ENCODE measurements at places on chromosomes 12 and 14. TPM values are rescaled to one million over a fixed set of nuclear protein-coding genes. Genes with fewer than 3 reads are reported as not detected.

GRCh38 chr12:1896964-1897363 is 21.5 kb downstream of the CACNA2D4 start:
- DNase-seq: no peak

DNA sequence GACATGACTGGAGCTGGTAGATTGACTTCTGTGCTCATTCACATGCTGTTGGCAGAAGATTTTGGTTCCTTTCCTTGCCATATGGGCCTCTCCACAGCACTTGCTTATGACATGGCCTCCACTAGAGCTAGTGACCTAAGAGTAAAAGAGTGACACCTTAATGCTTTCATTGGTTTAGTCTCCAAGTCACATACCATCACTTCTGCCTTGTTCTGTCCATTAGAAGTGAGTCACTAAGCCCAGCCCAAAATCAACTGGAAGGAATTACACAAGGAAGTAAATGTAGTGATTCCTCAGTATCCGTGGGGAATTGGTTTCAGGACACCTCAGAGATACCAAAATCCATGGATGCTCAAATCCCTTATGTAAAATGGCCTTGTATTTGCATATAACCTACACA is 81.3 kb downstream of the PPHLN1 start:
- no peak for DNase-seq

DNA sequence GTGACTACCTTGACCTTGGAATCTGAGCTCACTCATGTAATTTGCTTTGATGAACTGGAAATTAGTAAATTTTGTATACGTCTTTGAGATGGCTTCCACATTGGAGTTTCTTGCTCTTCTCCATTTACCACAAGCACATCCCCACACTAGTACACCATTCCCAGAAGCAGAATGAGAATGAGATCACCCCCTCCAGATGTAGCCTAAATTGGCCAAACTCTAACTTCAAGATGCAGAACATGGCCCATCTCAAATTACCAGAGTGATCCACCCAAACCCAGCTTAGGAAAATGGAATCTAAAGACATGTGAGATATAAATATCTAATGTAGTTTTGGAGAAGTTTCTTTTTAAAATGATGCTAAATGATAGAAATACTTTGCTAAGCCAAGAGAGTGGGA is 9.5 kb upstream of the TAS2R20 start:
- no peak for DNase-seq

GRCh38 chr14:33742166-33742565 is 208.7 kb downstream of the EGLN3 start:
- no peak for DNase-seq

- DNase-seq: no peak
Observed at GRCh38 chr14:39228509-39229221, 5.0 kb upstream of the MIA2 start.

- no peak for DNase-seq
Observed at GRCh38 chr14:55752580-55753390, 172.8 kb downstream of the KTN1 start.

- no peak for DNase-seq
Observed at GRCh38 chr12:121638298-121639202, 12.2 kb downstream of the ORAI1 start.

DNA sequence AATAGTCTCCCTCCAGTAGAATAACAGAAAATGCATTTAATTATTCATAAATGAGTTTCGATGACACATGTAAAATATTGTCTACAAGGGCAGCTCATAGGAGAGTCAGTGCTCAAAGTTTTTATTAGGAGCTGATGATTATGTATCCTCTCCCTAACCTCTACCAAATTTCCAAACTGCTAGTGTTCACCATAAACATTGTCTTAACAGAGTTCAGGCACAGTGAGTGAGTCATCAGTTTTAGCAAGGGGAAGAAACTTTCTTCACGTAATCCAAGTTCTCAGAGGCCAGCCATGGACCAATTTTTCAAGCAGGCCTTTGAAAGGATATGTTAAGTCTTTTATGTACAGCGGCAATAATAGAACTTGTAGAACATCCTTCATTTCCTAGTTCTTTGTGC is 649.2 kb upstream of the MIS18BP1 start:
- no peak for DNase-seq

DNA sequence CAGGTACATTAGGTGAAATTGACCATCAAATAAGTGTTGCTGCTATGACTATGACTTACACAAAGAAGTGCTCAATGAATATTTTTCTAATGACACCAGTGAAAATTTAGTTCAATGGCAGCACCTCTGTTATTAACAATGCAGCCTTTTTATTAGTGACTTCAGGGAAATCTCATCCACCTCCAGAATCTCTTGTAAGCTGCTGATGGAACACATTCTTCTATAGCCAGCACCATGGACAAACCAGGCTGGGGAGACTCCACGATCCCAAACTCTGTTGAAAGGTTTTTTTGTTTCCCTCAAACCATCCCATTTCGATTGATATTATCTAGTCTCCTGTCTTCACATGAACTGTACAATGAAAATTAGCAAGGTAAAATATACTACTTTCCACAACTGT is 265.9 kb downstream of the ITPR2 start:
- no peak for DNase-seq

GRCh38 chr12:22573181-22573580 is 28.8 kb upstream of the C2CD5 start:
- no peak for DNase-seq

- no peak for DNase-seq
Observed at GRCh38 chr14:28280997-28281598, 485.5 kb upstream of the FOXG1 start.

DNA sequence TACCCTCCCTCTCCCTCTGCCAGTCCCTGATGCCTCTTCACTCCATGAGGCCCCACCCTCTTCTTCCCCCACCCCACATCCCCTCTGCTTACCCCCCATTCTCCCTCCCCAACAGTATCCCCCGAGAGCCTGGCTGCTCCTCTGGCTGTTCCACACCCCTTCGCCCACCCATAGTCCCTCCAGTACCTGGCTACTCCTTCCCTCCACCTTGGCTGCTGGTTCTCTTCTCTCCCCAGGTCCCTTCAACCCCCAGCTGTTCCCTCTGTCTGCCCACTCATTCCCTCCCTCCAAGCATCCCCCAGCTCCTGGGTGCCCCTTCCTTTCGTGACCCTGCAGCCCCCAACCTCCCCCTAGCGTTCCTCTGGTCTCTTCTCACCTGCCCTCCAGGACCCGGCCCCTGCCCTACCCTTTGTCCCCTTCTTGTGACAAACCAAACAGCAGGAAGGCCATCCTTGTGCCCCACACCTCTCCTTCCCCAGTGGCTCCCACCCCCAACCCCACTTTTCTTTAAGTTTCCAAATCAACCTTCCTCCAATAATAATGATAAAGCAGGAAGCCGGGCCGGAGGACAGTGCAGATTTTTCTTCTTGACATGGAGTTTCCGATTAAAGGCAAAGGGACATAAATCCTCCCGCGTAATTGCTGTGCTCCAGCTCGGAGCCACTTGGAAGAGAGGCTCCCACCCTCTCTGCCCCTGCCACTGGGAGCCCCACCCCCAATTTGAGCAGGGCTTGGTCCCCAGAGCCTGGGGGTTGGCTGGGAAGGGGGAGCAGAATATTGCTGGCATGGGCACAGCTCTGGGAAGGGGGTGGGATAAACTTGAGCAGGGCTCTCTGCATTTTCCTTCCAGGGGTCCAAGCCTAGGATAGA is 40.0 kb downstream of the SMUG1 start:
- no peak for DNase-seq

DNA sequence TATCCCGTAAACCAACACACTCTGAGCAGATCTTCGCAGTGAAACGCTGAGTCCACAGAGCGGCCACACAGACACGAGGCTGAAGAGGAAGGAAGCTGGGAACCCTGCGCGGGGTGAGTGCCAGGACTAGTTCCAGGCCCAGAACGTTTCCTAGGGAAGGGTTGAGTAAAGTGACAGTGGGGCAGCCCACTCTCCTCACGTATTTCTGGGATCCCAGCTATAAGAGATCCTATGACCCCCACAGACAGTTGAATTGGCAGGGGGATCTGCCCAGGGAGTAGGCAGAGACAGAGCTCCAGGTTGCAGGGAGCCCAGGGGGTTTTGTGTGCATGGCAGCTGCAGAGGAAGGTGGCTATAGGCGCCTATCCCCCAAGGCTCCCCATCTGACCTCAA is 51.1 kb downstream of the GTF2A1 start:
- DNase-seq: no peak

- DNase-seq: peak; percentile 19
Observed at GRCh38 chr14:70808416-70809224, 693 bp downstream of the MAP3K9 start.

GRCh38 chr14:78157494-78158437 is 12.4 kb upstream of the NRXN3 start:
- no peak for DNase-seq

DNA sequence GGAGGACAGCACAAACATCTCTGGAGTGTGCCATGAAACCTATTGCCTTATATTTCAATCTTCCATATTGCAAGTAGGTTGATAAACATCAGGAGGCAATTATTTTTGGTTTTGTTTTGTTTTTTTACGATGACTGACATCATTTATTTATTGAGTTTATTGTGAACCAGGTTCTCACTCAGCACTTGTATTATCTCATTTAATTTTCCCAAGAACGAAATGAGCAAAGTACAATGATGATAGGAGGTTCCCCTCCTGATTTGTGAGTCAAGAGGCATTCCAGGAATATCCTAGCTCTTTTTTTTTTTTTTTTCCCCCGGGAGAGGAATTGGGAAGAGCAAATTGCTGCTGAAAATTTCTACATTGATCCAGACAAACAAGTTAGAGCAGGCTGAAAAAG is 4.7 kb downstream of the SOCS2 start:
- DNase-seq: no peak

DNA sequence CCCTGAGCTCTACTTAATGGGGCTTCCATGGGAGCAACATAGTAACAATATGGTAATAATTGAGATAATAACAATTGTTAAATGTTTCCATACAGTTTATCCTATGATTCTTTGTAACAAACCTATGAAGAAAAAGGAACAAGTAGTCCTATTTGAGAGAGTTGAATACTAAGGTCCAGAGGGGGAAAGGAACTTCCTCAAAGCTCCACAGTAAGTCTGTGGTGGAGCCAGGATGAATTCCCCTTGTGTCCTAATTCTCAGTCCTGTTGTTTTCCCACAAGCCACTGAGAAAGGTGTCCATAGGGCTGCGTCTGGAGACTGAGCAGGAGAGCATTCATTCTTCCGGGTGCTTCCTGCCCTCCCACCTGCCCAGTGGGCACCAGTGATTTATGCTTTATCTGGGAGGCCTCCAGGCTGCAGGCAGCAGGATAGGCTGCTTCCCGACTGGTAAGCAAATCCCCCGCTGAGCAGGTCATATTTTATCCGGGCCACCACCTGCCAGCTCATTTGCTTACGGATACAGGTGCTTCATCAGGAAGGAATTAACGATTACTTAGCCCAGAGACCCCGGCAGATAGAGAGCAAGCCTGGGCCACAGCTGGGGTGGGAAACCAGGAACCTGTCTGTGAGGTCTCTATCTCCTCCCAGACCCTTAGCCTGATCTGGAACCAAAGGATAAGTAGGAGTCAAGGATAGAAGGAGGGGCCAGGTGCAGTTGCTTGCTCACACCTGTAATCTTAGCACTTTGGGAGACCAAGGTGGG is 33.9 kb upstream of the FAM222A start:
- no peak for DNase-seq

DNA sequence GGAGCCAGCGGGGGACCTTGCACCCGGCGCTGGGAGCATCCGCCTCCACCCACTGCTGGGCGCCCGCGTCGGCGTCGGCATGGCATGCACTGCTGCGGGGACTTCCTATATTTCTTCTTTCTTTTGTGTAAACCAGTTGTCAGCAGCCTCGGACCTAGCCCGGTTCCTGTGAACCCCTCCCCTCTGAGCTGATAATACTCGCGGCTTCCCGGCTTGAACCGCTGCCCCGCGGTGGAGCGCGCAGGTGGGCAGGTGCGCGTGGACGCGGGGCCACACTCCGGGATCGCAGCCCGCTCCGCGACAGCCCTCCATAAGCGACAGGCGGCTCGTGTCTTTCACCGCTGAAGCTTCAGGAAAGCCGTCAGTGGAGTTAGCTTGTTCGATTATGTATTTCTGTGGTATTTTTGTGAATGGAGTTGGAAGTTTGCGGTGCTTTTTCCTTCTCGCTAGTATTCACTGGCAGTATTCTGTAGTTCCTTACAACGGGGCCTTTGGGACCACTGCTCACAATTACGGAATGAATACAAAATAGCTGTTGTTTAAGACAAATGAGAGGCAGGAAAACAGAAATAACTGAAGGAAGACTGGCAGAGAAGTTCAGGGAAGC is 870 bp downstream of the BMAL2 start:
- peak; percentile 25 for DNase-seq

DNA sequence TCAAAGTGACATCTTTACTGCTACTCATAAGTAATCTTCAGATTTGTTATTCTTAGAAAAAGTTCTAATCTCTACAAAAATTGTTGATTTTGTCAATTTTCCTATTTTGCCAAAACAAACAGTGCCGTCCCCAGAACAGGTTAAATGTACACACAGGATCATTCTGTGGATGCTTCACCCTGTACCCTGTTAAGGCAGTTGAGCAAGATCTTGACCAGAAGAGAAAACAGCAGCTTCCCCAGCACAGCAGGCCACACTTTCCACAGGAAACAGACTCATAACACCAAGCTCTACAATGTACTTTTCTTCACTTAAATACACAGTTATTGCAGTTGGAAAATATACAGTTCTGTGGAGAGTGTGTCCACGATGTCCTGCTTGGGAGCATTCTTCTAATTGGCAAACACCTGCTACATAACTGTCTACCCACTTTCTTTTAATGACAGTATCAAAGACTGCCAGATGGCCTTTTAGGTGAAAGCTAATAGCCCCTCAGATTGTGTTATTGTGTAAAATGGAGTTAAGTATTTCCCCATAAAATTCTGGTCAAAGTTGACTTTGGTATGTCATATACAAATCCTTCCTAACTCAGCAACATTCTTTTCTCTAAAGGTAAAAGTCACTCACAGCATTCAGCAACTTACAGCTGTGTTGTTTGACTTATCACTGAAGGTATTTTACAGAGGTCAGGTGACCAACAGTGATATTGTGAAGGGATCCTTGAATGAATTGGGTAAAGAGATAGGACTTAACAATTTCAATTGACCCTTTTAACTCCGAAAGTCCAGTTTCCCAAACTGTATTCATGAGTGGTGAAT is 77.0 kb downstream of the SEC23A start:
- no peak for DNase-seq

- no peak for DNase-seq
Observed at GRCh38 chr14:82328442-82328841, 794.8 kb upstream of the SEL1L start.

GRCh38 chr14:82667501-82667900 is 1133.8 kb upstream of the SEL1L start:
- DNase-seq: no peak

GPR132 gene
- total RNA-seq: 46.8 TPM

ANKRD13A gene
- 76.4 TPM for total RNA-seq

KRT72 gene
- total RNA-seq: 2.1 TPM

KRT2 gene
- 1.7 TPM for total RNA-seq

SYNDIG1L gene
- 0.16 TPM for total RNA-seq

OR6C65 gene
- not detected for total RNA-seq

OR5AU1 gene
- total RNA-seq: not detected

ADAMTS20 gene
- not detected for total RNA-seq

OAS2 gene
- 232 TPM for total RNA-seq

AMHR2 gene
- total RNA-seq: not detected

ABHD12B gene
- not detected for total RNA-seq

All from naive thymus-derived CD4-positive, alpha-beta T cell (primary cell).